ENCODE measurements at places on chromosomes 16 and 17.

DNA sequence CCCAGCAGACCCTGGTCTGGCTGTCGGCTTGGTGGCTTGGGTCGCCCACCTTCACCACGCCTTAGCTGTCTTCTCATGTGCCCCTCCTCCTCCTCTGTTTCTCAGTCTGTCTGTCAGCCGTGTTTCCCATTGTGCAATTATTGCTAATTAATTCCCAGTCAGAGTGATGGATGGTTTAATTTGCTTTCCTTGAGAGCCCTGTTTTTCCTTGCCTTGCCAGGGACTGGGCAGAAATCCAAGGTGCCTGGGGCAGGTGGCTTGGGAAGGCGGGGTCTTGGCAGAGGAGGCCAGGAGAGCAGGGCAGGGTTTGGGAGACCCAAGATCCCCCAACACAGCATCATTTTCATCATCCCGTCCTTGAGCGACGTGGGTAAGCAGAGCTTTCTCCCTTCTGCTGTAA, 21.3 kb downstream of the NECAB2 start:
- no peak for DNase-seq

DNA sequence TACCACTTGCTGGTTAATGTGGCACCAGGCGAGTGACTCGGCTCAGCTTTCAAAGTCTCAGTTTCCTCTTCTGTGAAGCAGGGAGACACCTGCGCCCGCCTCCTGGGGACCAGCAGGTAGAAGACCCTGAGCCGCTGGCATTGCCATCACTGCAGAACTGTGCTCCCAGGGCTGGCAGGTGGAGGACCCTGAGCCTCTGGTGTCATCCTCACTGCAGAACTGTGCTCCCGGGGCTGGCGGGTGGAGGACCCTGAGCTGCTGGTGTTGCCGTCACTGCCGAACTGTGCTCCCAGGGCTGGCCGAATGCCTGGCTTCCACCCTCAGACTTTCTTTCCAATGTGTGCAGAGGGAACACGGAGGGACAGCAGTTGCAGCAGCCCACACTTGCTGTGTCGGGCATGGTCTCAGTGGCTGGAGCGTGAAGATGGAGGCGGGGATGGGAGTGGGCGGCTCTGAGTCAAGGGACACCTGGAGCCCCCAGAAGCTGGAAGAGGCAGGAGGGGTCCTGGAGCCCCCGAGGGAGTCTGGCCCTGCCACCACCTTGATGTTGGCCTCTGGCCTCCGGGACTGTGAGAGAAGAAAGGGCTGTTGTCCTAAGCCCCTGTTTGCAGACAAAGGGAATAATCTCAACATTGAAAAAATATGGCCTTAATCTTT, 75.8 kb upstream of the METTL9 start:
- DNase-seq, result no peak

DNA sequence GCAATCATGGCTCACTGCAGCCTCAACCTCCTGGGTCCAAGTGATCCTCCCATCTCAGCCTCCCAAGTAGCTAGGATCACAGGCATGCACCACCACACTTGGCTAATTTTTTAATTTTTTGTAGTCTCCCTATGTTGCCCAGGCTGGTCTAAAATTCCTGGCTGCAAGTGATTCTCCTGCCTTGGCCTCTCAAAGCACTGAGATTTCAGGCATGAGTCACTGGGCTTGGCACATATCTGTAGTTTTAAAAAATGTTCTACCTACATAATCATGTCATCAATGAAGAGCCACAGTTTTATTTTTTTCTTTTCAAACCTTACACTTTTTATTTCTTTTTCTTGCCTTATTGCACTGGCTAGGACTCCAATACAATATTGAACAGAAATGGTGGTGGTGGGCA, 33.1 kb upstream of the COL1A1 start:
- DNase-seq, result no peak

DNA sequence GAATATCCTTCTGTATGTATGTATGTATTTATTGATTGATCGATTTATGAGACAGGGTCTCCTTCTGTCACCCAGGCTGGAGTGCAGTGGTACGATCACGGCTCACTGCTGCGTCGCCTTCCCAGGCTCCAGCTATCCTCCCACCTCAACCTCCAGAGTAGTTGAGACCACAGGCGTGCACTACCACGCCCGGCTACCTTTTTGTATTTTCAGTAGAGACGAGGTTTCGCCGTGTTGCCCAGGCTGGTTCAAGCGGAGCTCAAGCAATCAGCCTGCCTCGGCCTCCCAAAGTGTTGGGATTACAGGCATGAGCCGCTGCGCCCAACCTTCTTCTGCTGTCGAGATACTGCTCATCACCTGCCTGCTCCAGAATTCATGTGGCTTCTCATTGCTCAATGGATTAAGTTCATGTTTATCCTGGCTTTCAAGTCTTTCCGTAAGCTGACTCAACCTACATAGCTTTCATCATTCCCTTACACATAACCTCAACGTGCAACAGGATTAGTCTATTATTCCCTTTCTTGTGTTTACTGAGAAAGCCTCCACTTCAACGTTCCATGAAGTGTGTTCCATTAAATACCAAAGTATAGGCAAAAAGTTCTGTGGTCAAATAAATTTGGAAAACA, 13.6 kb downstream of the TAC4 start:
- no peak for DNase-seq

DNA sequence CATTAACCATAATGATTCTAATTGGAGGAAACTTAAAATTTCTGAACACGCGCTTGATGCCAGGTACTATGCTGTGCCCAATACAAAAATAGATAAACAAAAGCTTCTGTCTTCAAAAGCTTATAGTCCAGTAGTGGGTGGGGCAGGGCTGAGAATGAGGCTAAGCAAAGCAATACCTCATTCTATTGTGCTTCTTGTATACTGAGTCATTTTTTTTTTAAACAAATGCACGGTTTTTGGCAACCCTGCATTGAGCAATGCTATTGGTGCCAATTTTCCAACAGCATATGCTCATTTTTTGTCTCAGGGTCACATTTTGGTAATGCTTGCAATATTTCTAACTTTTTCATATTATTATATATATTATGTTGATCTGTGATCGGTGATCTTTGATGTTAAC, 34.7 kb upstream of the HNF1B start:
- peak; percentile 32 for DNase-seq

DNA sequence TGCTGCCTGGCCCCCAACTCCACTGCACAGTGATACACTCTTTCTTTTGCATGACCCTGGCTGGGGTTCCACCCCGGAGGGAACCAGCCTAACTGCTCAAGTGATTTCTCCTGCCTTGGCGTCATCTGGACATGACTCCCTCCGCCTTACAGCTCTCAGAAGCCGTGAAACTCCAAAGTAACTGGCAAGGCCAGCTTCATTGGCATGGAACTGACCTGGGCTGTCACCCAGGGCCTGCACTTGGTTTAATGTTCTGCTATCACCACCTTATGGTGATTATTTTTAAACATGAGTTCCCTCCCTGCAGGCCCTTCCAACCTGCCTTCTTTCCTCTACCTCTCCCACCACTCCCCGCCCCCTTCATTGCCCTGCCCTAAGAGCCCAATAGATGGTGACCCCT, 139.7 kb upstream of the CDH5 start:
- no peak for DNase-seq

- no peak for DNase-seq
Measured at GRCh38 chr17:10579270-10579669, 29.8 kb upstream of the MYH2 start.

GRCh38 chr17:20063665-20064648, 54.8 kb downstream of the SPECC1 start:
- peak; percentile 87 for DNase-seq

GRCh38 chr17:17269926-17270773, 10.9 kb downstream of the COPS3 start:
- no peak for DNase-seq

DNA sequence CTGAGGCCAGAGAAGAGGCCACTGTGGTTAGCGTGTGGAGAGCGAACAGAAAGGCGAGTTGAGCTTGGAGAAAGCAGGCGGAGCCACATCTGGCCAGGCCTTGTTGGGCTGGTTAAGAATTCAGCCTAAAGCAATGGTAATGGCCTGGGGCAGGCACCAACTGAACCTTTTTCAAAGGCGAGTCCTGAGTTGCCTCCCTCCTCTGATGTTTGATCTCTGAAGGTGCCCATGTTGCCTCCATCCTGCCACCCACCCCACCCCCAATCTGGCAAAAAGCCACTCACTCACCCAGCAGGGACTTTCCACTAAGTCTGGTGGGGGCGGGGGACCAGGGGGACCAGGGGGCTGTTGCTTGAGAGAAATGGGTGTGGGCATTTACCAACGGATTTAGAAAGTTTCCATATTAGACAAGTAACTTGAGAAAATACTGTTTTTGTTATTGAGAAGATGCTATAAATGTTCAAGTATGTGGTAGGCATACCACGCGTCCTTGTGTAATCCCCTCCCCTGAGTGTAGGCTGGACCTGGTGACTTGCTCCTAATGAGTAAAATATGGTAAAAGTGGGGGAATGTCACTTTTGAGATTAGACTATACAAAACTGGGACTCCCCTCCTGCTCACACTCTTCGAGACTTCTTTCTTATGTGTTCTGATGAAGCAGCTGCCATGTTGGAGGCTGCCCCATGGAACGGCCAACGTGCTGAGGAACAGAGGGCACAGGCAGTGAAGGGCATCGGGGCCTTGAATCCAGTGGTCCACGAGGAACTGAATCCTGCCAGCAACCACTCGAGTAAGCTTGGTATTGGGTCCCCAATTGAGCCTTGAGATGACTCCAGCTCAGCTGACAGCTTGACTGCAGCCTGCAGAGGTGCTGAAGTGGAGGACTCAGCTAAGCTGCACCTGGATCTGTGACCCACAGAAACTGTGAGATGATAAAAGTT, 29.9 kb upstream of the TNS4 start:
- no peak for DNase-seq

GRCh38 chr17:3659541-3660111, 8.8 kb downstream of the TAX1BP3 start:
- DNase-seq, result peak; percentile 70

GRCh38 chr17:48202959-48203358, 95.4 kb downstream of the SNX11 start:
- no peak for DNase-seq

- peak; percentile 55 for DNase-seq
Measured at GRCh38 chr17:44219108-44219615, 313 bp downstream of the UBTF start.

DNA sequence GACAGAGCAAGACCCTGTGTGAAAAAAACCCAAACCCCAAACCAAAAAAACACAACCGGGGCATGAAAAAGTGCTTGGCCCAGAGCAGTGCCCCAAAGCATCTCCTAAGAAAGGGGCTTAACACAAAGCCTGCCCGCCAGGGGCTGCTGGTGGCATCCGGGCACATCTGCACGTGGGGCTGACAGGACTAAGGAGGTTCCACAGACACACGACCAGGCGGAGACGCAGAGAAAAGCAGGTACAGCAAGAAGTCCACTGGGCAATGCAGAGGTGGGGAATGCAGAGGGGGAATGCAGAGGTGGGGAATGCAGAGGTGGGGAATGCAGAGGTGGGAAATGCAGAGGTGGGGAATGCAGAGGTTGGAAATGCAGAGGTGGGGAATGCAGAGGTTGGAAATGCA, 109.2 kb downstream of the ZNF778 start:
- no peak for DNase-seq

DNA sequence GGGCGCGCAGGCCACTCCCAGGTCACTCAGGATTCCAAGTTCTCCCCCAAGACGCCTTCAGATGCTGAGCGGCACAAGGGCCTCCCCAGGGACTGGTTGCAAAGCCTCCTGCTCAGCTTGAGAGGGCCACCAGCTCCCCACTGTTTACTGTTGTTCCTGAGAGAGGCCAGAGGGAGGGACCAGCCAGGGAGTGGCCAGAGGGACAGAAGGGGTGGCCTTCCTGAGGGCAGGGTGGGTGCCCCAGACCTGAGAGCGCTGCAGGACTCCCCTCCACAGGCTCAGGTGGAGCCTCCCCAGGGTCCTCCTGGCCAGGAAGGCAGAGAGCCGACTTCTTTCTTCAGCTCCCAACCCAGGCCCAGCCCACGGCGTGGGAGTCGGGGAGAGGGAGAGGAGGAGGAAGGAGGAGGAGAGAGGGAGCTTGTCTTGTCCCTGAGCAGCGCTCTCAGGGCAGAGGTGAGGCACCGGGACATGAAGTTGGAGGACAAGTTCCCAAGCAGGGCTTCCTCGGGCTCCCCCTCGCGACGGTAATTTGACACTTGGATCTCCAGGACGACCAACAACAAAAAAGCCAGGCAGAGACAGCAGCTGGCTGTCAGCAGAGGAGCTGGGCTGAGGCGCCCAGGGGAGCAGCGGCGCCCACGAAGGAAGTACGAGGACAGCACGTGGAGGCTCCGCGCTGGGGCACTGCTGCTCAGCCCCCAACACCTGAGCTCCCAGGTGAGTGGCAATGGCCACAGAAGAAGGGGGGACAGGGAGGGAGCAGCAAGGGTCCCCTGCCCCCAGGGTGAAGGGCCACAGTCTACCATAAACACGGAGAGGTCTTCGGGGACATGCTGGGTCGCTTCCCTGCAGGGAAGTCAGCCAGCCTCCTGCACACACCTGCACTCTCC, 497 bp downstream of the SMIM5 start:
- peak; percentile 85 for DNase-seq

DNA sequence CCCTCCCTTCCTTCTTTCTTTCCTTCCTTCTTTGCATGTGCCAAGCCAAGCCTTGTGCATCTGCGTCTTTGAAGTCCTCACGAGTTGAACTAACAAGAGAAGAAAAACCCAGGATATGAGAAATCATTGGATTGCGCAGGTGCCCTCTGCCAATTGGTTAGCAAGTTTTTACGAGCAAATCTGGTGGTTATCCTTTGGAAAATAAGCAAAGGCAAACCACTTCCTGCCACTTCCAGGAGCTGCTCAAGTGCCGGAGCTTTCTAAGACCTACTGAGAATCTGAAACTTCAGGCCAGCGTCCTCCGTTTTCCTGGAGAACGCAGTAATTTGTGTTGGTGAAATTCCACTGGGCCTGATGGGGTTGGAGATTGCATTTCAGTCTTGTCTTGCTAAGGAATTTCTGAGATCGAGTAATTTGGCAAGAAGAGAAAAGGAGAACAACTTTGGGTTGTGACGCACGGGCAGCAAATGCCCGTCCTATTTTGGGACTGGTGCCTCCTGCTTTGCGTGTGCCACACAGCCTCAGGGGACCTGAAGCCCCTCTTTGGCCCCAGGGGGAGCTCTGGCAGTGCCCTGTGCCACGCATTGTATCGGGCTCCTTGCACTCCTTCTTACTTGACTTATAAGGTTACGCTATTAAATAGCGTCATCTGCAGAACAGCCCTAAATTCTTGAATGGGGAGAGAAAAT, 56.4 kb downstream of the CMIP start:
- DNase-seq, result peak; percentile 56

DNA sequence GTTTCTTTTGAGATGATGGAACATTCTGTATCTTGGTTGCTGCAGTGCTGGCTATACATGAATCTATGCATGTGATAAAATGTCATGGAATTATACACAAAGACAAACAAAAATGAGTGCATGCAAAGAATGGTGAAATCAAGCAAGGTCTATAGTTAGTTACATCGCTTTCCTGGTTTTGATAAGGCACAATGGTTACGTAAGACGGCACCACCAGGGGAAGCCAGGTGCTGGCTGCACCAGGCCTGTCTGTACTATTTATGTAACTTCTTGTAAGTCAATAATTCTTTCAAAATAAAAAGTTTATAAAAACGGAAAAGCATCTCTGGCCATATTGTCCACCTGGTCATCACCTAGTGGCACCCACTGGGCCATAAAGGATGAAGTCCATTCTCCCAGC, 46.5 kb downstream of the ARHGAP27 start:
- peak; percentile 51 for DNase-seq

- DNase-seq, result no peak
Measured at GRCh38 chr16:77514500-77515220, 79.8 kb upstream of the ADAMTS18 start.

GRCh38 chr17:34757106-34757505, 177.7 kb downstream of the TMEM132E start:
- DNase-seq, result no peak

GRCh38 chr17:58337600-58338453, 9.2 kb upstream of the TSPOAP1 start:
- no peak for DNase-seq

- DNase-seq, result no peak
Measured at GRCh38 chr16:84608282-84608681, 9.6 kb downstream of the COTL1 start.
